ENCODE measurements at places on chromosomes 16 and 17. TPM values are rescaled to one million over a fixed set of nuclear protein-coding genes. Genes with fewer than 3 reads are reported as not detected.

Gene VMO1
- total RNA-seq: not detected

Gene CD300LB
- not detected for total RNA-seq

DNA sequence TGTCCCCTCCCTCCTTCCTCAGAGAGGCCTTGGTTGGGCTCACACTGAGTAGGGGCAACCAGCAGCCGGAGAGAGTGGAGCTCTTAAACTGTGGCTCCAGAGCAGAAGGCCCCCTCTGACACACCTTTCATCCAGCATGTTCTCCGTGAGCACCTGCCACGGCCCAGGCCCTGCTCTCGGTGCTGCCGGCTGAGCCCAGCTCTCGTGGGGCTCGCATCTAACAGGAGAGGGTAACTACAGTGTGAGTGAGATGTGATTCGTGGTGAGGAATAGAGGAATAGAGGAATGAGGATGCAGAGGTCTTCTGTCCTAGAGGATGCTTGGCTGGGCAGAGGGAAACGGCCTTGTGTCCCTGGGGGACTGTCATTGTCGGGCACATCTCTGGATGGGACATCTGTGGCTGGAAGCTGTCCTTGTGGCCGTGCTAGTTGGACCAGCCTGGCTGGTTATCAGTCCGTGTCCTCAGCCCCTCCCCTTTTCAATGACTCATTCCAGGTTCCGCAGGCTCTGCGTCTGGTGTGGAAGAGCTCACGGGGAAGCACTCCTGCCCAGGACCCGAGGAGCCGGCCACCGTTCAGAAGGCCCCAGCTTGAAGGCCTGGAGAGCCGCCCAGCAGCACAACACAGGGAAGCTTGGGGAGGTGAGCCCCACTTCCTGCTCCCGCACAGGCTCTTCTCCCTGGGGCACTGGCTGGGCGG, 11.9 kb upstream of the DNASE1 start:
- DNase-seq: no peak

GRCh38 chr16:59878479-59878878, 1144.4 kb upstream of the GOT2 start:
- no peak for DNase-seq

- DNase-seq: no peak
Observed at GRCh38 chr16:54176376-54176901, 110.1 kb downstream of the IRX3 start.

DNA sequence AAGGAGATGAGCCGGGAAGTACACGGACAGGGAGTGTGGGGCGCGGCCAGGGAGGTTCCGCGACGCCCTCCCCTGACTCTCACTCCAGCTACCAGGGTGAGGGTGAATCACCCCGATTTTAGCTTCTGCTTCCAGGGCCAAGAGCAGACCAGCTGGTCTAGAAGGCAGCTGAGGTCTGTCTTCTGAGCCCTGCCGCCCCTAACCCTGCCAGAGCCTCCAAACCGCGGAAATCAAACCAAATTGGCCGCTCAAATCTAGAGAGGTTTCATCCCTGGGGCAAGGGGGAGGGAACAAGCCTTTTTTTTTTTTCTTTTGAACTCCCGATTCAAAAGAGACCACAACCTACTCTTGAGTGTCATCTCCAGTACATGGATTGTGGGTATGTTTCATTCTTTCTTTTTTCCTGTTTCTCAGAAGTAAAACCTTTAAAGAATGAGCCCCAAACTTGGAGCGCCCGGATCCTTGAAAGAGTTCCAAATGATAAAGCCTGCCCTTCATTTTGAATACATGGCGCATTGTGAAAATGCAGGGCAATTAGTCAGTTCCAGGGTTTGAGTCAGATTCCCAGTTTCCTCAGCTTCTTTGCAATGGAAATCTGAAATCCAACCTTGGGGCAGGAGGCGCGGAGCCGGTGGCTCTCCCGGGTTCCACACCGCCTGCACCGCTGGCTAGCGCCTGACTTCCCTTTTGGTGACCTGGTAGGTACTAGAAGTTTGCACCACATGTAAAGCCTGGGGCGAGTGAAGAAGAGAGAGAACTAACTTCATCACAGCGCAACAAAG, 16.5 kb upstream of the ZFHX3 start:
- no peak for DNase-seq

- DNase-seq: no peak
Observed at GRCh38 chr16:88919936-88920335, 53.5 kb upstream of the PABPN1L start.

- peak; percentile 78 for DNase-seq
Observed at GRCh38 chr17:50165867-50166517, at the start of gene SGCA. Gene SGCA, plus strand, starts transcription at chr17:50166005. Its CDS starts 36 bp downstream, at chr17:50166041.

DNA sequence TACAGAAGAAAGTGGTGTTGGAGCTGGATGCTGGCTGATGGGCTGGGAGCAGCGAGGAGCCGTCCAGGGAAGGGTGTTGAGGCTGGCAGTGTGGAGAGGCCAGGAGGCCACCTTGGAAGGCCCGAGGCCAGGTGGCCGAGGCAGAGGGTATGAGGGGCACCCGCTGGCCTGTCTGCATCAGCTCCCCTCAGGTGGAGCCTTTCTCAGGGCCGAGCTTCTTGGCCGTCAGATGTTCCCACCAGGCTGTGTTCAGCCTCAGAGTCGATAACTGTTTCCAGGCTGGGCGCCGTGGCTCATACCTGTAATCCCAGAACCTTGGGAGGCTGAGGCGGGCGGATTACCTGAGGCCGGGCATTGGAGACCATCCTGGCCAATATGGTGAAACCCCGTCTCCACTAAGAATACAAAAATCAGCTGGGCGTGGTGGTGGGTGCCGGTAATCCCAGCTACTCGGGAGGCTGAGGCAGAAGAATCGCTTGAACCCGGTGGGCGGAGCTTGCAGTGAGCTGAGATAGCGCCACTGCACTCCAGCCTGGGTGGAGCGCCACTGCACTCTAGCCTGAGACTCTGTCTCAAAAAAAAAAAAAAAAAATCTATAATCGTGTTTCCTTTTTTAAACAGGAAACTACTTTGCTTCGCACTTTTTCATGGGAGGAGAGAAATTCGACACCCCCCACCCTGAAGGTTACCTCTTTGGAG, 25.3 kb downstream of the MGRN1 start:
- no peak for DNase-seq

DNA sequence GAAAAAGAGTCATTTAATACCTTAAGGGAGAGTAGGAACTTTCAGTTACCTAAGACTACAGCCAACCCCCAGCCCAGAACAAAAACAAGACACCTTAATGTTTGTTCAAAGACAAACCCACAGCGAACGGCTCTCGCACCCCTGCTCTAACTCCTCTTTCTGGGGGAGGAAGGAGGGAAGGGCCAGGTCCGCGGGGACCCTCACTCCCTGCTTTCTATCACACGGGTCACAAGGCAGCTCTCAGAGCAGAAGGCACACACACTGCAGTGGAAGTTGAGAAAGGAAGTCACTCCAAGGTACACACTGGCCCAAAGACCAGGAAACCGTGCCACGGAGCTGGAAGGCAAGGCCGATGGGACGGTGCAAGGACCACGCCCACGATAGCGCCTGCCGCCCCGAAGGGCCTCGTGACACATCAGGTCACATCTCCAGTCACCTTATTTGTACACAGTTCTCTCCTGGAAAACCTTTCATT, 10.0 kb downstream of the LITAFD start:
- DNase-seq: no peak

GRCh38 chr17:73986641-73987177, 216.8 kb upstream of the RPL38 start:
- no peak for DNase-seq

All from heart left ventricle (tissue), 16 donors.